HT1080 (cell line): ENCODE measurements at places on chromosomes 3 and 15.

DNA sequence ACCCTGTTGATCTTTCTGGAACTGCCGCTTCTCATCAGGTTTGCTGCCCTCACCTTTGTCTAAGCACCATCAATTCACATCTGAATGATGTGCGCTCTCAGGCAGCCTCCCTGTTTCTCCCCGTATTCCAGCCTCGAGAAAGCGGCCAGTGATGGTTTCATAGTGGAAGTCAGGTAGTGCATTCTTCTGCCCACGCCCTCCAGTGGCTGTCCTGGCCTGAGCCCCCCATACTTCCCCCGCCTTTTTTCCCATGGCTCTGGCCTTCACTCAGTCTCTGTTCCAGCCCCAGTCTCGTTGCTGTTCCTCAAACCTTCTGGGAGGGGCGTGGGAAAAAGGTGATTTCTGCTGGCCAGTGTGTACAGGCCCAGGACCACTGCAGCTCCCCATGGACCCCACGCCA lies 101.3 kb downstream of the ASB7 start:
- no peak for DNase-seq

- DNase-seq: no peak
Observed at GRCh38 chr15:100537331-100537730, 8.6 kb upstream of the CERS3 start.

- DNase-seq: no peak
Observed at GRCh38 chr3:37930495-37930894, 60.1 kb upstream of the VILL start.

- DNase-seq: no peak
Observed at GRCh38 chr3:148042663-148043445, 633.7 kb downstream of the ZIC1 start.

GRCh38 chr3:9866639-9867038 lies 13.4 kb downstream of the CIDEC start:
- DNase-seq: no peak
